ENCODE measurements at places on chromosomes 12 and 14.

- no peak for DNase-seq
These were observed 298.1 kb upstream of the SYT1 start for GRCh38 chr12:78566456-78566855.

GRCh38 chr12:110728628-110729027 is 14.1 kb downstream of the PPP1CC start:
- DNase-seq: no peak

GRCh38 chr12:20524113-20524512 is 155.8 kb downstream of the PDE3A start:
- DNase-seq: no peak

DNA sequence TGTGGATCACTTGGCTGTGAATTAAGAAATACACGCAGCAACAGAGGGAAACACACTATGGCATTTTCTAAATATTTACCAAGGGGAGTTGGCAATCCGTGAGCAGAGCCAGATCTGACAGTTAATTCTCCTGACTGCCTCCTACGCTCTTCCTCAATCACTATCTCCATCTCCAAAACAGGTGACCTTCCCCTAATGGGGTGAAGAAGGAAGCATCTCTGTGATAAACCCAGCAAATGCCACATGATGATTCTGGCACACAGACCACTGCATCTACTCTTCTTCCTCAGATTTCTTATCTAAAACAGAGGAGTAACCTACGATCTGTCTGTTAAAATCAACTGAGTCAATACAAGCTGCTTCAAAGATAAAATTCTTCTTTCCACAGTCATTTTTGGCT is 4.4 kb downstream of the SPTB start:
- no peak for DNase-seq

DNA sequence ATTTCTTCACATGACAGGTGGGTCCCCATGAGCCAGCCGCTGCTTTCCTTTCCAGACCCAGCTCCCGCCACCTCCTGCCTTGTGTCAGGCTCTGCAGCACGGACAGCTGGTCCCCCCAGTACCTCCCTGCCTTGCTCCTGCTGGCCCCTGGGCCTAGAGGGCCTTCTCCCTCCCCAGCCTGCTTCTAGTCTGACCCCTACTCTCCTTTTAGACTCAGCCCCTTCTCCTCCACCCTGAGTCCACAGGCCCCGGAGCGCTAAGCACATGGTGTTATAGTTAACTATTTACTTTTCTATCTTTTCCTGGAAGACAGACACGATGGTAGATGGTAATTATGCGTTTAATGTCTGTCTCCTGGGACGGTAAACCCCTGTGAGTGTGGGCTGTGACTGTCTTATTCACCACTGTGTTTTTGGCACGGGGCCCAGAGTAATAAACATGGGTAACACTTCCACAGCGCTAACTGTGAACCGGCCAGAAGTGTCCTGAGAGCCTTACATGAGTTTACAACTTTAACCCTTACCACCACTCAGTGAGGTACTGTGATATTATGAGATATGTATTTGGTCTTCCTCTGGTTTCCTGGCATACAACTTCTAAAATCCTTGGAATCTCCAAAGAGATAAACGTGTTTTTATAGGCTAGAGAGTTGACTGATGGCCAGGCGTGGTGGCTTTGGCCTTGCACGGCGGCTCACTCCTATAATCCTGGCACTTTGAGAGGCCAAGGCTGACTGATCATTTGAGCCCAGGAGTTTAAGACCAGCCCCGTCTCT is 41.2 kb downstream of the DGLUCY start:
- no peak for DNase-seq

GRCh38 chr12:117042171-117042842 is 56.9 kb downstream of the TESC start:
- no peak for DNase-seq

- DNase-seq: no peak
These were observed 2.1 kb upstream of the BLOC1S1 start for GRCh38 chr12:55713721-55714120.

DNA sequence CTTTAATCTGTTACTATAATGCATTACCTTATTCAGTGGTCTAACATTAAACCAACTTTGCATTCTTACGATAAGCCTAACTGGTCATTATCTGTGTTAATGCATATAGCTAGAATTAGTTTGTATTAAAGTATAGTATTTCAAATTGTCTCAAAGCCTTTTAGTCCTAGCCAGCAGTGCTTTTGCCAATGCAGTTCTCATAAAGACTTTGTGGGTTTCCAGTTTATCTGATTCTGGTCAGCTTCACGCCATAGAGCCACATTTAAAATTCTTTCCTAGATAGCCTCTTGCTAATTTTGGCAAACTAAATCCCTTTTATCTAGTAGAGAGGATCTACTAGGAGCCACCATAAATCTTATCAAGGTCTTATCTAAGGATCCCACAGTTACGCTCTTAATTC is 78.9 kb upstream of the VASH1 start:
- DNase-seq: no peak

DNA sequence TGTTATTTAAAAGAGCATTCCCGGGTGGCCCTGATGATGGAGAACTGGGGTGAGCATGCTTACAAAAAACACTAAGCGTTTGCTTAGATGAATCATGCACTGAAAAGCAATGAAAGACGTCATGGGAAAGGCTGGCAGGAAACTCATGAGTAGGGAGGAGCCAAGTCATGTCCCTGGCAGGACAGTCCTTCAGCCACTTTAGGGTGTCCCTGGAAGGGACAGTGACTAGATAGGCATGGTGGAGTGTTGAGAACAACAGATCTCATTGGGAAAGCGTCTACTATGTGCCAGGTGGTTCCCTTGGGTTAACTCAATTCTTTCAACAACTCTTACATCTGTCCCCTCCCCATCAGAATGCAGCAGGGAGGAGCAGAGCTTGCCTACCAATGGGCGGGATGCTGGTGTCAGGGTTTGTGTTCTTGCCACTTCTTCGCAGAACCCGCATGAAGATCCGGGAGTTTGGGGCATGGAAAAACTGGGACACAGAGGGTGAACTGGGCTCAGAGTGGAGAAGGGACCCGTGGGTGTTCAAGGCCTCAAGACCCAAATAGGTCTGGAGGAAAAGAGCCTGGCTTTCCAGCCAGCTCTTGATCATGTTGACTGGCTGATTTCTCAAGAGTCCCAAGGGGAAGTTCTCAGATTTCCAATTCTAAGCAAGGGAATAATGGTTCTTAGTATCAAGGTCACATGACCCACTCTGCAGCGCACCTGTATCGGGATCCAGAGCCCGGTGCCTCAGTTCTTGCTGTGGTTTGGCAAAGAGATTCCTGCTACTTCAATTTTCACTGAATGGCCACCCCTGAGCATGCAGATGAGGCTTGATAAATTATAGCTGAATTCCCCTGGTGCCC is 653.9 kb upstream of the TBX3 start:
- DNase-seq: no peak

DNA sequence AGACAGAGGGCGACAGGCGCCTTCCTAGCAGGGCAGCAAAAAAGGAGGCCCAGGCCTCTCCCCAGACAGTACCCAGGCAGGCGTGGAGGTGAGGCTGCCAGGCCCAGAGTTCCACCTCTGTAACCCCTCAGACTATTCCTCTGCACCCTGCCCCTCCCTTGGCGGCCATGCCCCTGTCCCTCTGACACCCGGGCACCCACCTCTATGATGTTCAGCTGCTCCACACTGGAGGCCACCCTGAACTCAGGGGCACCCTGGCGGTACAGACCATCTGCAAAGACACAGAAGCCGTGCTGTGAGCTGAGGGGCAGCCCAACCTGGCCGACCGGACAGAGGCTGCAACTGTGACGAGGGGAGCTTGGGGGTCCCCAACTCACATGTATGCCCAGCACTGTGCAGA is 20.1 kb downstream of the ARL6IP4 start:
- DNase-seq: no peak

GRCh38 chr12:3106579-3106978 is 29.4 kb downstream of the TSPAN9 start:
- no peak for DNase-seq

DNA sequence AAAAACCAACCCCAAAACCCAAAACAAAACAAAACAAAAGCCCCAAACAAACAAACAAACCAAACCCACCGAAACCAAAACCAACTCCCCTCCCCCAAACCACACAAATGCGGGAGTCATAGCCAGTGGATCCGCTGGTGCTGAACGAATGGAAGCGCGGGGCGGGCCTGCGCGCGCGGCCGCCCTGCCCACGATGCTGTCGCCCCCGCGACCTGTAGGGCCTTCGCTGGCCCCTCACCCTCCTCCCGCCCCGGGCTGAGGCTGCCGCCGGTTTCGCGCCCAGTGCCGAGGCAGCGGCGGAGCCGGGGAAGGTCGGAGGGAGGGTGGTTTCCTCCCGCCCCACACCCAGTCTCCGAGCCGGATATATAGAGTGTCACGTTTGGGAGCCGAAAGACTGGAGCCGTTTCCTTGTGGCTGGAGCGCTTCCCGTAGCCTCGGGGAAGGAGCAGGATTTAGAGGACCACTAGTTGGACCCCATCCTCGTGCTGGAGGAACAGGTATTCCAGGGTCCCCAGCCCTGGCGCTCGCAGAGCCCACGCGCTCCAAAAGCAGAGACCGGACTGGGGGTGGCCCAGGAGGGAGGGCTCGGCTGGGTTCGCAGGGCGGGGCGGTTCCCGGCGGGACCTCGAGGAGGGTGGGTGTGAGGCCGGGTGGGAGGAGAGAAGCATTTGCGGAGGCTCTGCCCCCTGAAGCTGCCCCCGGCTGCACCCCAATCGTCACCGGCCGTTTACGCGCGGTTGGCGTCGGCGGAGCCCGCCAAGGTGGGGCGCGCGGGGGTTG is at the start of gene FAR2:
FAR2 (plus strand) TSS at position 368 of the 780 bp plus-strand sequence. CDS start 121,172 bp downstream, outside the sequence.
- peak; percentile 37 for DNase-seq

DNA sequence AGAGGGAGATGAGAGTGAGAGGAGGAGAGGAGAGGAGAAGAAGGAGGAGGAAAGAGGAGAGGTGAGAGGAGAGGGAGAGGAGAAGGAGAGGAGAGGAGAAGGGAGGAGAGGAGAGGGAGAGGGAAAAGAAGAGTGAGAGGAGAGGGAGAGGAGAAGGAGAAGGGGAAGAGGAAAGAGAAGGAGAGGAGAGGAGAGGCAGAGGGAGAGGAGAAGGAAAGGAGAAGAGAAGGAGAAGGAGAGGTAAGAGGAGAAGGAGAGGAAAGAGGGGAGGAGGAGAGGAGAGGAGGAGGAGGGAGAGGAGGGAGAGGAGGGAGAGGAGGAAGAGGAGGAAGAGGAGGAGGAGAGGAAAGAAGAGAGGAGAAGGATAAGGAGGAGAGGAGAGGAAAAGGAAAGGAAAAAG is 266.8 kb downstream of the ITPR2 start:
- DNase-seq: no peak

DNA sequence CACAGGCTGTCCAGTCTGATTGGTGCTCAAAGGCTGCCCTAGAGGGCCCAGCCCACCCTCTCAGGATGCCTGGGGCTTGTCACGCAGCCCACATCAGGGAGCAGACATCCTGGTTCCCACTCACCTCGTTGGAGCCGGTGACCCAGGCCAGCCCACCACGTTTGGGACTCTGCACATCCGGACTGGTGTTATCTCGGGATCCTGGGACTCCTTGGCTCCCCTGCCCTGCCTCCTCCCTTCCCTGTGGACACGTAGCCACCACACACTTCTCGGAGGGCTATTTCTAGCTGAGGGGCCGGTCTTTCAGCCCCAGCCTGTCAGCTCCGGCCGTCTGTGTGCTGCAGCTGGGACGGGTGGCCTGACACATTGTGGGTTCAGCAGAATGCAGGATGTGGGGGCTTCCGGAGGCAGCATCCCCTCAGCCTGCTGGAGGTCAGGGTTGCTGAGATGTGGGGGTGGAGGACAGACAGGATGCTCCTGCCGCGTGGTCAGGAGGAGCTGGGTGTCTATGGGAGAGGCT is 12.8 kb upstream of the FGF23 start:
- DNase-seq: no peak

GRCh38 chr12:98149691-98150210 is 365.6 kb upstream of the TMPO start:
- DNase-seq: no peak

DNA sequence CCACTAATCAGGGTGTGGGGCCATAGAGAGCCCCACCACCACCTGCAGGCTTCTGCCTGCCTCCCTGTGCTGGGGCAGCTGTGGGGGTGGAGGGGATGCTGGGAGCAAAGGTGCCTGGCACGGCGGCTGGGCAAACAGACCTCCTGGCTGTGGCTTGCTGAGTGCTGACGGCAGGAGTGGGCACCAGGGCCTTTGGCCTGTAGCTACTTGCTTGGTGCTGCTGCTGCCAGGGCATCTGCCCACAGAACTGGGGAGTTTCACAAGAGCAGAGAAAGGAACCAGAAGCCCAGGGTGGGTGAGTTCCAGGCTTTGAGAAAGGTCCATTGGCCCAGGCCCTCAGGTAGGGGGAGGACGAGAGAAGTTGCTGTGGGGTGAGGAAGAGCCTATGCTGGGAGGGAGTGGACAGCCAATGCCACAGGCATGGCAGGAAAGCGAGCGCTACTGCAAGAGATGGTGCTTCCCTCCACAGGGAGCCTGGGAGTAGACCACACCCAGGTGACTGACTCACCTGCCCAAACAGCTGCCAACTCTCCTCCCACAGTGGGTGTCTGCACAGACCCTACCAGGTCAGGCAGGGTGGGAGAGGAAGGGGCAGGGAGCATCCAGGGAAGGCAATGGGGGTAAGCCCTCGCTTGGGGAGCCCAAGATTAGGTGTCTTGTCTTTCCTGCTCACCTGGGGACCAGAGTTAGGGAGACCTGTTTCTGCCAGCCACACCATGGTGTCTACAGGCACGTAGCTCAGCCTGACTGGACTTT is 39.0 kb upstream of the HDAC7 start:
- DNase-seq: no peak

GRCh38 chr12:27780612-27781408 is 774 bp upstream of the MANSC4 start:
- DNase-seq: peak; percentile 4

- DNase-seq: no peak
These were observed 25.7 kb downstream of the MOK start for GRCh38 chr14:102279282-102279681.

GRCh38 chr12:131038961-131039950 is 85.5 kb downstream of the ADGRD1 start:
- DNase-seq: no peak

GRCh38 chr12:14454098-14454907 is 88.8 kb downstream of the ATF7IP start:
- no peak for DNase-seq

DNA sequence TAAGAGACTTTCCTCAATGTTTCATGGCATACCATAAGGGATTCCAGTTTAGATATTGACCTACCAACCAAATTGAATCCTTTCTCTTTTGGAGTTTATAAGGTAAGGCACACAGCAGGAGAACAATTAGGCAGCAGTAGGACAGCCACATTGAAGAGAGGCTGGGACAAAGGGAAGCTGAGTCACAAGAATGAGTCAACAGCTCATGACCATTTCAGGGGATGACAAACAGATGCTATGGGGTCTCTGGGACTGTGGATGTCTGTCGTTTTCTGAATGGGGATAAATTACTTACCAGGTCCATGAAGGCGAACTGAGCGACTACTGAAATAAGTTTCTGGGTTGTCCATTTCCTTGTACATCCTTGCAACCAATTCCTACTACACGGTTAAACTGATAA is 48.6 kb upstream of the E2F7 start:
- no peak for DNase-seq

GRCh38 chr14:102953100-102953499 is 30.6 kb downstream of the AMN start:
- no peak for DNase-seq

DNA sequence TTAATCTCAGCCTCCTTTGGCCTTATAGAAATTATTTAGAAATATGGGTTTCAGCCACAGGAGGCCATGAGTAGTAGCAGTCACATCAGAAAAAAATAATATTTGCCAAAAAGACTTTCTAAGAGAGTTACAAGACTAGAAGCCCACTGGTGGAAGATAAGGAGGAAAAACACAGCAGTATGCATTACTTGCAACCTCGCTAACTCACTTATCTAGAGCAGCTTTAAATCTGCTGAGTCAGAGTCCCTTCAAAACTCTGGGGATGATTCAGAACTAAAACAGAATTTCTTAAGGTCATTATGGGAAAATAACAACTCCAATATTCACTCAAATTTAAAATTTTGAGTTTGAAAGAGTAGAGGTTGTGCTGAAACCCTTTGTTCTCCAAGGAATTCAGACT is 6.2 kb downstream of the OR4K17 start:
- DNase-seq: no peak
